SHP77 treated with DMSO at 0.1 percent for 48 hours (cell line): ENCODE measurements at places on chromosomes 3 and 15.

DNA sequence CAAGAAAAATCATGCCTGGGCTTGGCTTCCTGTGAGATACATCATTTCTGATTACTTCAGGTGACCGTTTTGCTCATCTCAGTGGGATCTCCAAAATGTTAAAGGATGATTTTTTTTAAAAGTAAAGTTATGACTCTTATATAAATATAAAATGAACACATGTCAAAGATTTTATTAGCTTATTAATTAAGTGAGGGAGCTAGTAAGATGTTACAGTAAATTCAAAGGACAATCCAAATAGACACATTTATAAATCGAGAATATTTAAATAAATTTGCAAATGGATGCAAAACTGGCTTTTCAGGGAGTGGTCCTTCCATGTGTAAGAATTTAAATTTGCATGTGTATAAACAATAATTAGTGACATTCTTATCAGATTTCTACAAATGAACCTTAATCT is 87.0 kb downstream of the IQCH start:
- DNase-seq, result no peak

GRCh38 chr15:68580026-68580882 is 1.5 kb downstream of the CORO2B start:
- DNase-seq, result no peak

DNA sequence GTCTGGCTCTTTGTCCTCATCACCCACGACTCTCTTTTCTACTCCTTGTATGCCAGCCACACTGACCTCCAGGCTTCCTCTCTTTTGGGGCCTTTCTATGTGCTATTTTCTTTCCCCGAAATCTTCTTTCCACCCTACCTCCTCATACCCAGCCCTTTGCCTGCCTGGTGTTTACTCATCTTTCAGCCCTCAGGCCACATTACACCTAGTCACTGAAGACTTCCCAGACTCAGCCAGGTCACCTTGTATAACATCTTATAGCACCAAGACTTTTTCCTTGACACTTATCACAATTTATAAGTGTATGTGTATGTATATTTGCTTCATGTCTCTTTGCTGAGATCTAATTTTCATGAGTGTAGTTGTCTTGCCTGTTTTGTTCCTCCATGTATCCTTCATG is 396.4 kb downstream of the NLGN1 start:
- no peak for DNase-seq

GRCh38 chr3:117567382-117567781 is 857.8 kb downstream of the TUSC7 start:
- DNase-seq, result no peak

- no peak for DNase-seq
Measured at GRCh38 chr3:197753263-197753662, 3.6 kb downstream of the FYTTD1 start.

DNA sequence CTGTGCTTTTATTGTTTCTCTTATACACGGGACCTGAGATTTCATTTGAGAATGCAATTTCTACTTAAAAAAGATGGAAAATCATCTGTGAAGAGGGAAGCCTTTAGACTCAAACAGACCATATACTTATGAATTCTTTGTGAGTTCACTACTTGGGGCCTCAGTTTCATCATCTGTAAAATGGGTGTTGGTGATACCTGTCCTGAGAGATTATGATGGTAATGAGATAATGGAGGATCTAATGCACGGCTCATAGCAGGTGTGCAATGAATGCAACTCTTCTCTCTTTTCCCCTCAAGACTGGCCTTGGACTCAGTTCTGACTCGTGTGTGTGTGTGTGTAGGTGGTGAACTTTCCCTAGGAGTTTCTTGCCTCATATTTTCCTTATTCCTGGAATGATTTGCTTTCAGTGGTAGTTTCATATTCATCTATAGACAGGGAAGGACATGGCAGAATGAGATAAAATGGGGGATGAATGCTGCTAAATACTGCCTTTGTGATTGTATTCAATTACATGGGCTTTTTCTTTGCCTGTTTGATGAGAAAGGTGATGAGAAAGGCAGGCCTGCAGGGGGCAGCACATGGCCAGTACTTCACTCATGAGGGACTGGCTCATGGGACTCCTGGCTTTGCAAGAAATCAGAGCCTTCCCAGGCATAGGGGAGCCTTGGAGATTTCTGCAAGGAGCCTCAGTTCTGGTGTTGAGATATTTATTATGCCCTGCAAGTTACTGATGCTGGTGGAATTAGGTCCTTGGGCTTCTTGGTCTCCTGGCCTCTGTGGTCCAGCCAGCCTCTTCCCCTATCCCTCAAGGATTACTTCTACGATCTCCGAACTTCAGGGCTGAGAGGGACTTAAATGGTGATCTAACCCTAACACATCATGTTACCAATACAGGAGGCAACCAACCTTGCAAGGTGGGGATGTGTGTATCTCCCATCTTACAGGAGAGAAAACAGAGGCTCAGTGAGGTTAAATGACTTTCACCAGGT is 70.7 kb downstream of the RPLP1 start:
- no peak for DNase-seq
